ENCODE measurements at places on chromosomes 12 and 14.

- no peak for DNase-seq
Measured at GRCh38 chr12:88579161-88579517, 1.1 kb downstream of the KITLG start.

DNA sequence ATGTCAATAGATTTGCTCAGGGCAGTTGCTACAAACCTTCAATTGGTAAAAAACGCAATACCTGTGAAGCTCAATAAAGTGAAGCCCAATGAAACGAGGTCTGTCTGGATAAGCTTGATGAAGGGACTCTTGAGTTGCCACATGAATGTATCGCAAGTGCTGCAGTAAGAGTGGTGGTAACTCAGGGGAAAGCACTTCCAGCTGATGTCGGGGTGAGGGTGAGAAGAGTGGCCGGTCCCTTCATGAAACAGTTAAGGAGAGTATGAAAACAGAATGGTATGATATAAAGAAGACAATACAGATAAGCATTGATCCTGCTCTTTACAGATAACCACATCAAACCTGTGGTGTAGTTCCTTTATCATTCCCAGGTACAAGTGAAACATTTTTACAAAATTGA, 83.4 kb upstream of the EVL start:
- no peak for DNase-seq

- no peak for DNase-seq
Measured at GRCh38 chr12:10001171-10001776, 2.4 kb upstream of the CLEC1B start.

DNA sequence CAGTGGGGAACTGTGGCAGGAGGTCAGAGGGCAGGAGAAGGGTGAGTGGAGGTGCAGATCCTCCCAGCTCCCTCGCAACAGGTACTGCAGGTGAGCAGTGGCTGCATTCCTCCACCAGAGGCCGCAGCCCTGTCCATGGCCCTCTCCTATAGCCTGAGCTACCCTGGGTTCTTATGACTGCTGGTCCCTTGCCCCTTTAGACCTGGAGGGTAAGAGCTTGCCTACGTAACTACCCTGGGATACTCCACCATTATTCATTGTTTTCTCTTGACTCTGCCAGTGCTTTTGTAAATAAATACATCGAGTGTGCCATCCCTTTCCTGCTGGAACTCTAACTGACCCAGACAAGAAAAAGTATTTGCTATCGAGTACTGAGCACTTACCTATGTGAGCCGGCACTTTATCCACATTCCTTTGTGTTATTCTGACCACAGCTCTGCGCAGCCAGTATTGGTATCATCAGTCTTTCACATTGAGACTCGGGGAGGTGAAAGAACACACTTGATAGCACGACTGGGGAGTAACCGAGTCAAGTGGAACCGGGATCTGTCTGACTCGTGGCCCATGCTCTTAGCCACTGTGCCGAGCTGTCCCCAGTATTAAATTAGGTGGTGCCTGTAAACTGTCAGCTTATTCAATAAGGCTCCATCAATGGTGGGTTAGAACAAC, 38.5 kb downstream of the LTBP2 start:
- DNase-seq = no peak

- no peak for DNase-seq
Measured at GRCh38 chr12:109995361-109995685, 845 bp downstream of the GIT2 start.

Measured in stimulated activated CD4-positive, alpha-beta T cell treated with anti-CD3 and anti-CD28 coated beads, Interleukin-1b, Interleukin-23, amount 100 ng/mL, for 1 hour (primary cell).